ENCODE measurements at places on chromosomes 13 and 19.

GRCh38 chr13:23898101-23898500, 799 bp upstream of the C1QTNF9B start:
- DNase-seq, result peak; percentile 77

DNA sequence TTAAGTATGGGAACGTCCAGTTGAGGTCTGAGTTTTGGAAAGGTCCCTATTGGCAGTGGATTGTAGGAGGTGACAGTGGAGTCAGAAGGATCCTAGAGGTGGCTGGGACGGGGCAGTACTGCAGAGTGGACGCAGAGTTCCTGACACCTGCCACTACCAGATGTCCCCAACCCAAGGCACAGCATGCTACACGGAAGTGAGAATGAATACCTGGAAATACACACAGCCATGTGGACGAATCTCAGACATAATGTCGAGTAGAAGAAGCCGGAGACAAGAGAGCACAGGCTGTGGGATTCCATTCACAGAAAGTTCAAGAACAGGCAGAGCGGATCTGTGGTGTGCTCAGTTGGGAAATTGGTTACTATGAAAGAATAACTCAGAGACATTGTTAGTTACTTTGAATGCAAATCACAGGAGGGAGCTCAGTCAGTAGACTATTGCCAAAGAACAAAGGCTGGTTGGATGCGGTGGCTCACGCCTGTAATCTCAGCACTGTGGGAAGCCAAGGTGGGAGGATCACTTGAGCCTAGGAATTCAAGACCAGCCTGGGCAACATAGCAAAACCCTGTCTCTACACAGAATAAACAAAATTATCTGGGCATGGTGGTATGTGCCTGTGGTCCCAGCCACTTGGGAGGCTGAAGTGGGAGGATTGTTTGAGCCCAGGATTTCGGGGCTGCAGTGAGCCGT, 37.4 kb downstream of the RYR1 start:
- no peak for DNase-seq

- DNase-seq, result no peak
Observed at GRCh38 chr19:6062961-6063575, 47.2 kb downstream of the RFX2 start.

DNA sequence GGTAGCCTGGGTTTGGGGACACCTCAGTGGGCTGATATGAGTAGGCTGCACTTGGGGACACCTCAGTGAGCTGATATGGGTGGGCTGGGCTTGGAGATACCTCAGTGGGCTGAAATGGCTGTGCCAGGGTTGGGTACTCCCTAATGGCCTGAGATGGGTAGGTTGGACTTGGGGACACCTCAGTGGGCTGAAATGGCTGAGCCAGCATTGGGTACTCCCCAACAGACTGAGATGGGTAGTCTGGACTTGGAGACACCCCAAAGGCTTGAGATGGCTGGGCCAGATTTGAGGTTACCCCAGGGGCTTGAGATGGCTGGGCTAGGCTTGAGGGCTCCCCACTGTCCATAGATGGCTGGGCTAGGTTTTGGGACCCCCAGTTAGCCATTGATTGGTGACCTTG, 12.1 kb downstream of the IQCN start:
- DNase-seq, result no peak

DNA sequence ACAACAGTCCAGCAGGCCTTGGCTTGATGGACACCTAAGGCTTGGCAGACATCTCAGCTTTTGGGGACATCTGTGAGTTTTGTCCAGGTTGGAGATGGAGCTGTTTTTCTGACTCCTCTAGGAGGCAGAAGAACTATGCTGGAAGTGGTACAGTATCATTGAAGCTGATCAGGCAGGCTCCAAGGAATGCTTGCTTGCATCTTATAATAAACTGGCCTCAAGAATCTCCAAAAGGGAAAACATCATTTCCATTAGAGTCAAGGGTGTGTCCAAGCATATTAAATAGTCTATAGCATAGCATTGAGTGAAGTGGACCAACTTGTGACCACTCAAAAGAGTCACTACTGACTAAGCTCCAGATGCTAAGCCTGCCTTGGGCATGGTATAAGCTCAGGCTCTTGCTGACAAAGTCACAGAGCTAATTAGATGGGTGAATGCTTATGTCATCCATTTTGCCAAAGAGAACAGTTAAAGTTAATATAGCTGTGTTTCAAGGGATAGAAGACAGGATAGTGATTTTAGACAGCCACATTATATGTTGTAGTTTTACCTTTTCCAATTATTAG, 216.0 kb downstream of the DNAJC15 start:
- no peak for DNase-seq

- no peak for DNase-seq
Observed at GRCh38 chr19:10820173-10820572, 15.8 kb downstream of the TMED1 start.

GRCh38 chr13:99432609-99433542, 68.4 kb upstream of the TM9SF2 start:
- DNase-seq, result peak; percentile 79

Measured in GM03348 (cell line).